NCI-H345 (cell line): ENCODE measurements at places on chromosomes 7 and 10.

DNA sequence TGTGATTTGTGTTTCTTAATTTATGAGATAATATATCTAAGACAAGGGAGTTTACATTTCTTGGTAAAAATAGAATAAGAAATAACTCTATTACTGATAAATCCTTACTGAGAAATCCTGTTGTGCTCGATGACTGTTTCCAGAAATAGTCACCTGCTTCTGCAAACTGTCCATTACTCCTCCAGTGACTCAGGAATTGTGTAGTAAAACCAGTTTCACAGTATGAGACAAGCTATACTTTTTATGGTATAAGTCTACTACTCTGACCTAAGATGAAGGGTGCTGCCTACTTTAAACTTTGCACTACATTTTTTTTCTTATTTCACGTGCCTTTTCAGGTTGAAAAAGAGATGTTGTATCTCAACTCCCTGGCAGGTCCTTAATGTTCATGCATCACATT, 6.8 kb upstream of the ANKRD22 start:
- no peak for DNase-seq

DNA sequence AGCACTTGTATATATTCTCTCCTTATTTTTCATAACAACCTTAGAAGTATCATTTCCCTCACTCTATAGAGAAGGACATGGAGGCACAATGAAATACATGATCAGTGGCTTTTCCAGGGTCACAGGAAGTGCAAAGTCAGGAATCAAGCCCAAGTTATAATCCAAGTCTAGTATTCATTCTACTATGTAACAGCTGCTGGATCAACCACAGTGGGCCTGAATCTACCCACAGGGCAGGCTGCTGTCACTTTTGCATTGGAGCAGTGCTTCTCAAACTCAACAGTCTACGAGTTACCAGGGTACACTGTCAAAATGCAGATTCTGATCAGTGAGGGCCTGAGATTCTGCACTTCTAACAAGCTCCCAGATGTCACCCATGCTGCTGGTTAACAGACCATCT, 18.3 kb downstream of the ZDHHC16 start:
- DNase-seq, result no peak

- no peak for DNase-seq
Measured at GRCh38 chr7:22613496-22613895, 113.5 kb upstream of the IL6 start.

DNA sequence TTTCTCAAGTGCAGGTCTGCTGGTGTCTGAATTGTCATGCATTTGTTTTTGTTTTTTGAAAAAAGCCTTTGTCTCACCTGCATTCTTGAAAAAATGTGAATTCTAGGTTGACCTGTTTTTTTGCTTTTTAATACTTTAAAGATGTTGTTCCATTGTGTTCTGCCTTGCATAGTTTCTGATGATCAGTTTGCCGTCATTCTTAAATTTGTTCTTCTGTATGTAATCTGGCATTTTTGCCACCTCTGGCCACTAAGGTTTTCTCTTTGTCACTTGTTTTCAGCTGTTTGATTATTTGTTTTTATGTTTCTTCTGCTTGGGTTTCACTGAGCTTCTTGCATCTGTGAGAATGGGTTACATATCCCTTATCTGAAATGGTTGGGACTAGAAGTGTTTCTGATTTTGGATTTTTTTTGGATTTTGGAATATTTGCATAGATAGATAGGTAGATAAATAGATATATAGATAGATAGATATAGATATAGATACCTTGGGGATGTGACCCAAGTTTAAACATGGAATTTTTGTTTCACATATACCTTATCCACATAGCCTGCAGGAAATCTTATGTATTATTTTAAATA, 16.5 kb downstream of the MGMT start:
- DNase-seq, result no peak

GRCh38 chr10:124921261-124921660, 20.7 kb upstream of the ZRANB1 start:
- no peak for DNase-seq

DNA sequence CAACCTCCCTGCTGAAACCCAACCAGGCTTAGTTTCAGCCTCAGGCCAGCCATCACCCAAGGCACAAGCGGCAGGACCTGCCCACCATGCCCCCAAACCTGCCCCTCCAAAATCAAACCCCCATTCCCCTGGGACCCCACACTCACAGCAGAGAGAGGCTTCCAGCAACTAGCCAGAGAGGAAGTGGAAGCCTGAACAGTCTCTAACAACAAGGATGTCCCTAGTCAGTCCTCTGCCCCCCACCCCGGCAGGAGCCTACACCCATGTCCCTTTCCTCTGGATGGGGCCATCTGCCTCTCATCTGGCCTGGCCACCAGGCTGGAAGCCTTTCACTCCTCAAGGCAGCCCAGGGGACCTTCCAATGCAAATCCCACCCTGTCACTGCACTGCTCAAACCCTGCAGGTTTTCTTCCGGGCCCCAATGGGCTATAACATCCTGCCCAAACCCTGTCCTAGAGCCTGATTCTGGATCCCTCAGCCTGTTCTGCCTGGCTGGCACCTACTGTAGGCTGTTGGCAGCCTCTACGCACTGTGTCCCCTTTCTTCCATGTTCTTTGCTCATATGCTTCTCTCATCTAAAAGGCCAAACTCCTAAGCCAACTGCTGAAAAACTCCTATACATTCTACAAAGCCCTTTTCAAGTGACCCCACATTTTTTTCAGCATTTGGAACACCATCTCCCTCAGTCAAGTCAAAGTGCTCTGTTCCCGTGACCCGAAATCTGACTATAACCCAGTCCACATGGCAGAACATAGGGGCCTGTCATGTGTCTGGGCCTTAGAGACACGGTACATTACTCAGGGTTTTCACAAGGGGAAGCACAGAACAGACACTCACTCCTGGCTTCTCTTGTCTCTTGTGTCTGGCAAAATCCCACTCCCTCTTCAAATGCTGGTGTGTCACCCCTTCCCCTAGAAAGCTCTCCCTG, 253.3 kb downstream of the TNS3 start:
- no peak for DNase-seq

DNA sequence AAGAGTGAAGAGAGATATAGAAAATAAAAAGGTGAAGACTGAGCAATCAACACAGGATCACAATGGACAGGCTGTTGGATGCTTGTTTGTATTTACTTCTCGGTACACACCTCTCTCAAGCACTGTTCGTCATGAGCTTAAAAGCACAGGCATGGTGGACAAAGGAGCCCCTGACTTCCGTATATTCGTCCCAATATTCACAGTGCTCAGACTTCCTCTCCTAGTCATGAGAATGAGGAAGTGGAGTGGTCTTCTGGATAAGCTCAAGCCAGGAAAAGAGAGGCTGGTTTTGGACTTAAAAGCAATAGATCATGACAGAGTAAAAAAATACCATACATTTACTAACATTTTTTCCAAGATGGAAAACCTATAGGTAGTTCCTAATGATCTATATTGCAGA, 172.5 kb downstream of the SORCS1 start:
- no peak for DNase-seq

- no peak for DNase-seq
Measured at GRCh38 chr10:96269438-96270300, 1.7 kb downstream of the BLNK start.

- DNase-seq, result no peak
Measured at GRCh38 chr7:91137788-91138368, 126.4 kb upstream of the FZD1 start.

- DNase-seq, result no peak
Measured at GRCh38 chr10:98339799-98340198, 71.8 kb upstream of the LOXL4 start.

GRCh38 chr7:117444646-117445045, 17.4 kb upstream of the ASZ1 start:
- no peak for DNase-seq

DNA sequence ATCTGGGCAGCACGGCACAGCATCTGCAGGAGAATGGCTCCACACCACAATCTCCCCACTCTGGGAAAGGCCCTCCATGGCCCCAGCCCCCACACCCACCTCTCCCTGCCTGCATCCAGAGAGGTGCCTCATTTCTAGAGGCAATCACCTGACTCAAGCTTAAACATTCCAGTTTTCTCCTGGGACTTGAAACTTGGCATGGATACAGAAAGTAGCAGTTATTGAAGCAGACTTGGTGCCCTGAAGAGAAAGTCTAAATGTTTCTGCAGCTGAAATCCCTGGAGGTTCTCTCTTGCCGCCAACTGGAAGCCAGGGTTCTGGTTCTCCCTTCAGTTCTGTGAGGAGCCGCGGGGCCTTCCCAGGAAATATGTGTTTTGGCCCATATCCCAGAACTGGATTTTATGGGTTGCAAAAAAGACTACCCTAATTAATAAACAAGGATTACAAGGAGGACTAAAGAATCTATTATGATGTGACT, 122.8 kb downstream of the SKIDA1 start:
- DNase-seq, result peak; percentile 30

DNA sequence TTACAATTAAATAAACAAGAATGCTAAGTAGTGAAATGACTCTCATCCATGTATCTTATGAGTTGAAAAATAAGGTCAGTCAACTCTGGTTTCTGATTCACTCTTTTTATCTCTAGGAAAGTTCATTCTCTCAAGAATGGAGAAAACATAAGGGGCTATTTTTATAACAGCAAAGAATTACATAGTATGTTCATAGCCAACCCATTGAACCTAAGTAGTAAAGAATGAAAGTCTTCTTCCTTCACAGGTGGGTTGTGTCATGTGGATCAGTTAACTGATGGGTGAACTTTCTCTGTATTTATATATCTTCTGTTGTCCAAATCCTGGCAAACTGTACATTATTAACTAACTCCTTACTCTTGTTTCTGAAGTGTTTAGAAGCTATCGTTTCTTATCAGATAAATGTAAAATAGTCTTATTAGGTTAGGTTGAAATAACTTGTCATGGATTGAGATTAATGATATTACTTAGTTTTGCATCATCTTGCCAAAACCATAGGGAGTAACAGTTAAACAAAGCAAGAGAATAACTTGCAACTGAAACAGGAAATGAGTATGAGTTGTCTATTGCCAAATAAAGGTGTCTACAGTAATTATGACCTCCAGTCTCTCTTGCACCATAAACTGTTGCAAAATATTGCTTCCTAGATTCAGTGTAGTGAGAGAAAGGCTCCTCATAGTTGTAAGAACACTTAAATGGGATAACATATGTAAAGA, 86.8 kb downstream of the ANKRD7 start:
- no peak for DNase-seq

DNA sequence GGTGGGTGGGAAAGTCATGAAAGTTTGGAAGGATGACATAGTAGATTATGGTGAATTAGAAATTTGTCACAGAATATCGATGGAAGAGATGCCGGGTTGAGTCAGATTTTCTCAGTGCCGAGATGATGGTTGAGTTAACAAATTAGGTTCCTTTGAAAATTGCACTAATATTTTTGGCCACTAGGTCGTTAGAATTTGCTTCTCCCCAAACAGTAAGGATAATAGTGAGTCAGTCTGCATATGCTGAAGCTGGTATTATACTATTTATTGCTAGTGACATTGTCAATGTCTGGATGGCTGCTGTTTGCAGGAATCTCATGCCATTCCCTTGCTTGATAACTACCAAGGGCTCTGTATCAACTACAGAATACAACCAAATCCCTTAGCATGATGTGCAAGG, 37.7 kb upstream of the MINDY3 start:
- DNase-seq, result no peak

DNA sequence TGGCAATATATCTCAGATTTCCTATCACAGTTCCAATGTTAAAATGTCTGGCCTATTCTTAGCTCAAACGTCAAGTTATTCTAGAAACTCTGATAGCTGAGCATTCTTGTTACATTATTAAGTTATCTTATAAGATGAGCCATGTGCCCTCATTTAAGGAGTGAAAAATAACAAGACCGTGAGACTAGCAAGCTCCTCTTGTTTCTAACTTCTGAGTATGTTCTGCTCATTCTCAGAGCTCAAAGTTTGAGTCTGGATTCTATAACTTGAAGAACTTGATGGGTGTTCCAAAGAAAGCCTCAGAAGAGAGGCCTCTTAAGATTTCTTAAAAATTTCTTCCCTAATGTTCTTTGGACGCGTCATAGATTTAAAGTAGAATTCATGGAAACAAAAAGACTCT, 215.2 kb downstream of the HTR7 start:
- DNase-seq, result no peak

- DNase-seq, result no peak
Measured at GRCh38 chr7:79285756-79286155, 167.7 kb downstream of the MAGI2 start.

- DNase-seq, result no peak
Measured at GRCh38 chr10:51288511-51288910, 214.2 kb downstream of the PRKG1 start.

DNA sequence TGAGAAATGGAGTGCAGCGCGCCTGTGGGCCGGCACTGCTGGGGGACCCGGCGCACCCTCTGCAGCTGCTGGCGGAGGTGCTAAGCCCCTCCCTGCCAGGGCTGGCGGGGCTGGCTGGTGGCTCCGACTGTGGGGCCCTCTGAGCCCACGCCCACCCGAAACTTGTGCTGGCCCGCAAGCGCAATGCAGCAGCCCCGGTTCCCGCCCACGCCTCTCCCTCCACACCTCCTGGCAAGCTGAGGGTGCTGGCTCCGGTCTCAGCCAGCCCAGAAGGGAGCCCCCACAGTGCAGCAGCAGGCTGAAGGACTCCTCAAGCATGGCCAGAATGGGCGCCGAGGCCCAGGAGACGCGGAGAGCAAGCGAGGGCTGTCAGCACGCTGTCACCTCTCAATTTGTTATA, 1063.0 kb upstream of the AUTS2 start:
- DNase-seq, result no peak

DNA sequence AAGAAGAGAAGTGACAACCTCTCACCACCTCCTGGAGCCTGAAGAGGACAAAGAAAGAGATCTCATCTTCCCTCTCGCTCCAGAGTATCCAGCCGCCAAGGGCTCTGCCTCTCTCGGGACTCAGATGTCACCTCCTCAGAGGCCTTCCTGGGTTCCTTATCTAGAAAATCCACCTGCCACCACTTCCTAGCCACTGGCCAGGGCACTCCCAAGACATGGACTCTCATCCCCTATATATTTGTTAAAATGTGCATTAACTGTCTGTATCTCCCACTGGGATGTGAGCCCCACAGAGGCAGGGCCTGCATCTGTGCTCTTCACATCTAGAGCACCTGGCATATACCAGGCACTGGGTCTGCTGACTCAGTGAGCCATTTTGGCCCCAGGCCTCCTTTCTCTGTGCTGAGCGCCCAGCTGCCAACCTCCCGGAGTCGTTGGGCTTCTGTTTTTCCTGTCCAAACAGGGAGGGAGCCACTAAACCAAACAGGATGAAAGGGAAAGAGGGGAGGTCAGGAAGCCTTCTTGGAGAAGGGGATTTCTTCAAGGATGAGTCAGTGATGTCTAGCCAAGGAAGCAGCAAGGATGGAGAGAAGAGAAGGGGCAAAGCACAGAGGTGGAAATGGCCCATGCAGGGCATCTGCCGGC, 58.9 kb downstream of the KCNMA1 start:
- no peak for DNase-seq

DNA sequence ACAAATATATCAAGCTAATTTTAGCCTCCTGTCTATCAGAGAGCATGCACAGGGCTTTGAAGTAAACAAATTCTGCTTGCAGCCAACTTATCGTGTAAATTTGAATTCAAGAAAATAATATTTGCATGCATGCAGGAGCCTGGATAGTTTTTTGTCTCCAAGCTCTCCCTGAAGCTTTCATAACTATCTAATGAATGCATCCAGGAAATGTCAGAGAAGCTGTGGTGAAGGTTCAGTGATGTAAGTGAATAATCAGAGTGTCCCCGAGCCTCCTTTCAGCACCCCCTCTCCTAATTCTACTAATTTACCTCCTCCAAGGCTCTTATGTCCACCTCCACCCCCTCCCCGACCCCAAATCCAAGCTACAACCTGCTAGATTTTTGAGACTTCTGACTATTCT, 172.0 kb upstream of the ZNF32 start:
- DNase-seq, result no peak

- DNase-seq, result no peak
Measured at GRCh38 chr7:107972075-107972482, 30.9 kb downstream of the LAMB1 start.
